ENCODE measurements at places on chromosomes 16 and 17. TPM values are rescaled to one million over a fixed set of nuclear protein-coding genes. Genes with fewer than 3 reads are reported as not detected.

The SLC47A1 gene
- 25.6 TPM for total RNA-seq

The USP43 gene
- total RNA-seq, result 7.7 TPM

The CA5A gene
- not detected for total RNA-seq

- no peak for DNase-seq
Measured at GRCh38 chr16:62701426-62701825, 665.2 kb upstream of the CDH8 start.

- no peak for DNase-seq
Measured at GRCh38 chr16:55559233-55559632, 7.3 kb upstream of the CAPNS2 start.

DNA sequence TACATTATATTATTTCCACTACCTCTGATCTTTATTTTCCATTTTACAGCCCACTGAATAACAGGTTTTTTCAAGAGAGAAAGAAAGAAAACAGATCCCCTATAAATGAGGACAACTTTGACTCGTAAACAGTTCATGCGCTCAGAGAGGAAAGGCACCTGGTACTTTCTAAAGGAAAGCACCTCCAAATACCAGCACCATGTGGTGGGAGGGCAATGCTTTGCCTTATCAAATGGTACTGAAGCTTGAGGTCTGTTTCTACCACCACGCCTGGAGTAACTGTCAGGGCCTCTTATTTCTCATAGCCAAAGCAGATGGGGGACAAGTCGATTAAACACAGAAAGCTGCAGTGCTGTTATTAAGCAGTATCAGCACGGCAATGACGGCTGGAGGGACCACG is 510.3 kb upstream of the ZFHX3 start:
- no peak for DNase-seq

GRCh38 chr17:50130559-50131305 is 772 bp upstream of the SAMD14 start:
- DNase-seq, result no peak
